ENCODE measurements at places on chromosomes 7 and 10.

DNA sequence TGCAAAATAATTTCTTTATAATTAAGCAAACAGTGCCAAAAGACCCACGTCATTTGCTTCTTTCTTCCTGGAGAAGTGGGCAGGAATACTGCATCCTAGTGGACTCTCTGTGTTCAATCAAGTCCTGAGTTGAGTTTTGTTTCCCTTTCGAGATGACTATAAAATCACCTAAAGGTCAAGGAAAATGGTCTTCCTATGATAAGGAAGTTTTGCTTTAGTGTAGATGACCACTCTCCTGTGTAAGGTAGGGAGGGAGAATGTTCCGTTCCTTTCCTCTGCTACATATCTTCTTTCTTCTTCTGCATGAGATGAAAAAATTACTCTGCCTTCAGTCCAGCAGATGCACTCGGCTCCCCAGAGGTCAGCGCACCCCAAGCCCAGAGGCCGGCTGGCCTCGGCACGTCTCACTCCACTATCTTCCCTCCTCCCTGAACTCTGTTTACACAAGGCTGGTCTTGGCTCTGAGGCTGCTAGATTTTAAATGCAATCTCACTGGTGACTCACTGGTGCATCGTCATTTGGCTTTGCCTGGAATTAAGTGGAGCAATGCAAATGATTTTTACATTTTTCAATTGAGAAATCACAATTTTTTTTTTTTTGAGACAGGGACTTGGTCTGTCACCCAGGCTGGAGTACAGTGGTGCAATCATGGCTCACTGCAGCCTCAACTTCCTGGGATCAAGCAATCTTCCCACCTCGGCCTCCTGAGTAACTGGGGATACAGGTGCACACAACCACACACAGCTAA, 18.6 kb upstream of the VDAC2 start:
- DNase-seq, result no peak
- no peak overlapping the region for H3K4me3 ChIP-seq
- H3K4me1 ChIP-seq, result peaks cover 6% of the 10 kb centered on the region

DNA sequence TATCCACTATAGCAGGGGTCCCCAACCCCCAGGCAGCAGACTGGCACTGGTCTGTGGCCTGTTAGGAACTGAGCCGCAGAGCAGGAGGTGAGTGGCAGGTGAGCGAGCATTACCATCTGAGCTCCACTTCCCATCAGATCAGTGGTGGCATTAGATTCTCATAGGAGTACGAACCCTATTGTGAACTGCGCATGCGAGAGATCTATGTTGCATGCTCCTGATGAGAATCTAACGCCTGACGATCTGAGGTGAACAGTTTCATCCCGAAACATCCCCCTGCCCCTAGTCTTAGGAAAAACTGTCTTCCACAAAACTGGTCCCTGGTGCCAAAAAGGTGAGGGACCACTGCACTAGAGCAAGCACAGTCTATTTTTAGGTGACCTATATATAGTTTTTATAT, 23.6 kb downstream of the ASZ1 start:
- DNase-seq, result no peak
- H3K36me3 ChIP-seq, result no peaks in the 10 kb centered on the region
- H3K4me1 ChIP-seq, result no peaks in the 10 kb centered on the region
- no peak overlapping the region for H3K27ac ChIP-seq
- H3K27me3 ChIP-seq, result no peaks in the 10 kb centered on the region

DNA sequence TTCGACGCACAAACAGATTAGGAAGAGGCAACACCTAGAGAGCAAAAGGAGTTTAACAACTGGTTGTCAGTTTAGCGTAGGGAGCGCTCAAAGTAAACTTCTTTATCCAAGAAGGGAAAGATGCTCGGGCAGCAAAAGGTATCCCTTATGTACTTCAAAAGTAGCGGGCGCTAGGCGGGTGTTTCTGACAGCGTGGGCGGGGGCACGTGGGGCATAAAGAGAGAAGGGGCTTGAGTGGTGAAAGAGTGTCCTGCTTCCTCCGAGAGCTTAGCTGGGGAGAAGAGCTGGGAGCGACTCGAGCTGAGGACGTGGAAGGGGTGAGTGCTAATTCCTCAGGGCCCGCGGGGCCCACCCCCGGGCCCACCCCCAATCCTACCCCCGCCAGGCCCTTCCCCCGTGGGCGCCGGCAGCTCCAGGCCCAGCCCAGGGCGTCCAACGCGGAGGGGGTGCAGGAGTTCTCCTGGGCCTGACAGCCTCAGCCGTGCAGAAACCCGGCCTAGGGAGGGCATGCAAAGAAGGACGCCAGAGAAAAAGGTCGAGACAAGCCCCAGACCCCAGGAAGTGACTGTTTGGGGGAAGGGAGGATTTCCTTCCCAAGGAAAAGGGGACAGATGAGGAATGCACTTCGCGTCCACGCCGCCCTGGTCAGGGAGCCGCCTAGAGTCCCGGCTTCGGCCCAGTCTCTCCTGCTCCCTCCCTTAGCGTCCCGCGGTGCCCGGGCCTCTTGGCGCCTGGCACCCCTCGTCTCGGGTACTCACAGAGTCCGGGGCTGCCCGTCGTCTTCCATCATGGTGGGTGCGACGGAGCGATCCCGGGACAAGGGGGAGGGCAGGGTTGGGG, 868 bp downstream of the TIAL1 start:
- H3K27ac ChIP-seq, result peak overlapping the region; percentile 90
- DNase-seq, result peak; percentile 53
- no peaks in the 10 kb centered on the region for H3K36me3 ChIP-seq

DNA sequence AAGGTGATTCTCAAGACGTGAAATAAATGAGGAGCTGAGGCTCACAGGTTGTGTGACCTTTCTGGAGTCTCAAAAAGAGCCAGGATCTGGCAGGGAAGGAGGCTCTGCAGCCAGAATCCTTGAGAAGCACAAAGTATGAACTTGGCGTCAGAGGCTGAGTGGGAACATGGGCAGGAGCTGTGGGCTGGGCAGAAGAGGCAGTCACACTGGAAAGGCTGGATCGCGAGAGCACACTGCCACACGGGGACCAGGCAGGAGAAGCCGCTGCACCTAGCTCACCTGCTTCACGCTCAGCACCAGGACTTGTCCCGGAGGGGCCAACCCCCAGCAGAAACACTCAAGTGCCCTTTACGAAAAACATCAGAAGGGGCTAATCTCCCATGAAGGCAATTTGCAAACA, 535.0 kb downstream of the TNS3 start:
- no peaks in the 10 kb centered on the region for H3K36me3 ChIP-seq
- no peak overlapping the region for H3K27ac ChIP-seq
- no peaks in the 10 kb centered on the region for H3K4me1 ChIP-seq
- H3K4me3 ChIP-seq, result no peak overlapping the region
- no peaks in the 10 kb centered on the region for H3K27me3 ChIP-seq
- no peak for DNase-seq

- H3K4me3 ChIP-seq, result no peak overlapping the region
- H3K4me1 ChIP-seq, result no peaks in the 10 kb centered on the region
- H3K36me3 ChIP-seq, result no peaks in the 10 kb centered on the region
- no peak for DNase-seq
- H3K27ac ChIP-seq, result no peak overlapping the region
Measured at GRCh38 chr10:97096261-97097083, 89.3 kb downstream of the SLIT1 start.

- no peak overlapping the region for H3K27ac ChIP-seq
- H3K4me3 ChIP-seq, result no peak overlapping the region
- H3K36me3 ChIP-seq, result no peaks in the 10 kb centered on the region
- peaks cover 5% of the 10 kb centered on the region for H3K4me1 ChIP-seq
- no peak for DNase-seq
- no peaks in the 10 kb centered on the region for H3K27me3 ChIP-seq
Measured at GRCh38 chr10:107103174-107104025, 61.1 kb downstream of the SORCS1 start.

DNA sequence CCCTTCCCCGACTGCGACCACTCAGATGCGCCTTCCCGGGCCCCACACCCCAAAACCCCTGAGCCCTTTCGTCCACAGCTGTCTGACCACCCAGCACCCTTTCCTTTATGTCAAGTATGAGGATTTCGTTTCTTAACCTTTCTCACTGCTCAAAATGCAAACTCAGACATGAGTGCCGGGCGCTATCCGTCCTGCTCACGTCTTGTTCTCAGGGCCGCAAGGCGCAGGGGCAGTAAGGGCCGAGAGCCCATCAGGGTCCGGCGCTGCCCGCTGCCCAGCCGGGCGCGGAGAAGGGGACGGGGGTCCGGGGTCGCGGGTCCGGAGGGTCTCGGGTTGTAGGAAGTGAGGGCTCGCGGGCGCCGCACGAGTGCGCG, 670 bp upstream of the RBM33 start:
- H3K4me1 ChIP-seq, result no peaks in the 10 kb centered on the region
- no peak for DNase-seq
- H3K27me3 ChIP-seq, result no peaks in the 10 kb centered on the region
- peak overlapping the region; percentile 97 for H3K27ac ChIP-seq
- peak overlapping the region; percentile 96 for H3K4me3 ChIP-seq

DNA sequence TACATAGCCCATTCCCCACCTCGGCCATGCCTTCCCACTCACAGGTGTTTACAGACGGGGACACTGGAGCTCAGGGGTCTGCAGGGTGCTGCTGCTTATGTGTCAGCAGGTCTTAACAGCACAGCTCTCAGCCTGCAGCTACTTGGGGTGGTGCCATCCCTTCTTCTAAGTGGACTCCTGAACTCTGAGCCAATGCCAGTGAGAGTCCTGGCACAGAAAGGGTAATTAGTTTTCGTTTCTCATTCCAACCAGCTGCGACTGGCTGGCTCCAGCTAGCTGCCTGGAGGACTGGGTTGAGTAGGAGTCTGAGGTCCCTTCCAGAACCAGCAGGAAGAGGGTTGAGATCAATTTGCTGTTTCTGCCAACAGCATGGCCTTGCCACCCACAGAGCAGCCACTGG, 88.3 kb upstream of the AGK start:
- no peaks in the 10 kb centered on the region for H3K36me3 ChIP-seq
- H3K4me1 ChIP-seq, result no peaks in the 10 kb centered on the region
- no peak overlapping the region for H3K4me3 ChIP-seq
- H3K27me3 ChIP-seq, result no peaks in the 10 kb centered on the region
- no peak for DNase-seq

DNA sequence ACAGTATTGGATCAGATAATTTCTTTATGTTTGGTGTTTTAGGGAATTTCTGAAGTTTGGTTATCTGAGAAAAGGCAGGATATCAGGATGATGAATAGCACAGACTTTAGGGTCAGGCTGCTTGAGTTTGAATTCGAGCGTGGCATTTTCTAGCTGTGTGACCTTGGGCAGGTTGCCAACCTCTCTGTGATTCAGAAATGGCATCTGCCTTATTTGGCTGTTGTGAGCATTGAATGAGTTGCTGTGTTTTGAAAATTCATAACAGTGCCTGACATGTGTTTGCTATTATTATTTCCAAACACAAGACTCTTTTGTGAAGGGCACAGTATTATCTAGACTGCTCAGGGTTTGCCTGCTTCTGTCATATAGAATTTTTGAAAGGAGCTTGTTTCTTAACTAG, 66.9 kb downstream of the NXPH1 start:
- H3K4me1 ChIP-seq, result no peaks in the 10 kb centered on the region
- H3K27me3 ChIP-seq, result no peaks in the 10 kb centered on the region
- no peaks in the 10 kb centered on the region for H3K36me3 ChIP-seq
